ENCODE measurements at places on chromosomes 5 and 9.
A peak's percentile ranks its signal among the peaks of the same experiment; 100 is the strongest.

- no peak for DNase-seq
Measured at GRCh38 chr9:112048924-112049691, 126.0 kb downstream of the SUSD1 start.

GRCh38 chr9:77455312-77455927, 192.7 kb downstream of the GNA14 start:
- DNase-seq, result peak; percentile 16

DNA sequence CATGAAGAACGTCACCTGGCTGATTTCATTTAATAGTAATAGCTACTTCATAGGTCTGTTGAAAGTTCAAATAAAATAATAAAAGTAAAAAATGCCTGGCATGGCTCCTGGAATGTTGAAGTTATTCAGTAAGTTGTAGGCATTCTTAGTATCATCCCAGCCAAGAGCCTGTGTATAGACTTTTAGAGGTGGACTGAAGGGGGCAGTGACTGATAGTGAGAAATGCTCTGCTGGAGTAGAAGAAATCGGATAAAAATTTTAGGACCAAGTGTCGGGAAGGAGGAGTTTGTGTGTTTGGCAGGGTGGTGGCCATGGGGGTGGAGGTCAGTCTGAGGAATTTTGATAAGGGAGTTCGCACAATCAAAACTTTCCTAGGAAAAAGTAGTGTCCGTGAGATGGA, 3.6 kb downstream of the ZFP2 start:
- no peak for DNase-seq

- peak; percentile 34 for DNase-seq
Measured at GRCh38 chr5:80961376-80962281, 1.5 kb downstream of the RASGRF2 start.

DNA sequence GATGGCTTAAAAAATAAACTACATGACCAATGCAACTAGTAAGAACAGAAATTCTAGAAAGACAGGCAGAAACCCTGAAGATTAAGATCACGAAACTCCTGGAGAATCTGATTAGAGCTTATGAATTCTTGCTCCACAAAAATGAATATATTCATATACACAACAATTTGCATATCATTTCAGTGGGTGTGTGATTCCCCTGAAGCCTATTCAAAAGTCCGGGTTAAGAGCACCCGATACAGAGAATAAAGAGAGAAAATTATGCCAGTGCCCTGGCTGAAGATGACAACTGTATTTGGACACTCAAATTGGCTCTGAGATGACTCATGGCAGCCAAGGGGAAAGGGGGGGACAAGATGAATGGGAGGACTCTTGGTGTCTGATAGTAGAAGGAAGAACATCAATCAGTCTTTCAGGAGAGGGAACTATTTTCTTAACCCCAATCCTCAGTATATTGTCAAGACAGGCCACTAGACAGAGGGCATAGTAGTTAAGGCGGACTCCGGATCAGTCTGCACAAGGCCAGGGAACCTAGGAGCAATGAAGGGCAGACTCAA, 6.0 kb downstream of the TMOD1 start:
- DNase-seq, result no peak

DNA sequence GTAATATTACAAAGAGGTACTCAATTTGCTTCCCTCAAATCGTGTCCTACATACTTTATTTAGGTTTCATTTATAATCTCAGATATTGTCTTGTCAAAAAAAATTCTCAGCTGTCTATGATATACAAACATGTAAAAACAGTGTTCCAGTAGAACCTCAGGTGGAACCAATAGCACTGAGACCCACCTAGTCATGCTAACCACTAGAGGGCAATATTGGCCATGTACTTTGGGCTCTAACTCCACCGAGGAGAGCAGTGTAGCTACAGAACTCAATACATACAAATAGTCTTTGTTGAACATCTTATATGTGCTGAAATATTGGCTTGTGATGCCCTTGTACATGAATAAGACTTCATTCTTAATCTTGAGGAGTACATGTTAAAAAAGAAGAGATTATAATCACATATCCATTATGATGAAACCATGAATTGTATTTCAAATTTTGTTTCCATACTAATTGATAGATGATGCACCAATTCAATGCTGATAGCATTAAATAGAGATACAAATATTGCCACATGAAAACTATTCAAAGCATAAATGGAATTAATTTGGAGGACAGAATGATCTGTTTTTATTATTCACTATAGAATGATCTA, 71.2 kb upstream of the CNTLN start:
- no peak for DNase-seq

DNA sequence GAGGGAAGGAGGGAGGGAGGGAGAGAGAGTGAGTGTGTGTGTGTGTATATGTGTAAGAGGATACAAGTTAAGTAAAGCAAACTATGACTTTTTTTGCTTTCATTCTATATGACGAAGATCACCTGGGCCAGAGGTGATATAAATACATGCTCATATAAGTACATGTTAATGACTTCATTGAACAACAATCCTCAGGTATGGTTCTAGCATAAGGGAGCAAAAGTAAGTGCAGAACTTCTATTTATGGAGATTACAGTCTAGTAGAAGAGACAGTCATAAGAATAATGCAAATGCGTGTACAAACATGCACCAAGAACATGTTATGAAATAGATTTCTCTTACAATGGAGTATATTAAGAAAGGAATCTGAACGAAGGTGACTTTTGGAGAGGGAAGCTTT, 1804.0 kb downstream of the MAT2B start:
- no peak for DNase-seq

GRCh38 chr5:66169534-66169933, 25.4 kb downstream of the SREK1 start:
- no peak for DNase-seq

- DNase-seq, result no peak
Measured at GRCh38 chr5:59095480-59095879, 512.6 kb downstream of the RAB3C start.

DNA sequence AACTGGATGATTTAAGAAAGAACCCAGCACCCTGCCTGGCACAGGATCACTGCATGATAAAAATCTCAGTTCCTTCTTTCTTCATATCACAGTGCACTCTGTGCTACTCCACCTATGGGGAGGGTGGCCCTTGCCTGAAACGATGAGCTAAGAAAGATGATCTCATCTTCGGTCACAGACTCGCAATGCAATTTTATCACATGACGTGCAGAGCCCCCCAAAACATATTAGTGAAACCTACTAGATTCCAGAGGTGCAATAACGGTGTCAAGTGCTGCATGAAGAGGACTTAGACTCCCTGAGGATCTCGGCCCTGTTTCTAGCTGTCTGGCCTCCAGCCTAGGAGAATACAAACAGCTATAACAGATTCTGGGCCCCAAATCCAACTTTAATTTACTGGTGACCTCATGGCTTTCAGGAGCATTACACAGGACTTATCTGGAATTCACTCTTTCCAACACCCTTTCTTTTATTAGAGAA, 104.0 kb downstream of the EBF1 start:
- DNase-seq, result no peak
